ENCODE measurements at places on chromosomes 11 and 22. TPM values are rescaled to one million over a fixed set of nuclear protein-coding genes. Genes with fewer than 3 reads are reported as not detected.

GRCh38 chr11:33722590-33723234 lies 13.5 kb downstream of the CD59 start:
- H3K27ac ChIP-seq, result peak overlapping the region; percentile 50
- no peak overlapping the region for H3K4me3 ChIP-seq
- peak; percentile 71 for DNase-seq

DNA sequence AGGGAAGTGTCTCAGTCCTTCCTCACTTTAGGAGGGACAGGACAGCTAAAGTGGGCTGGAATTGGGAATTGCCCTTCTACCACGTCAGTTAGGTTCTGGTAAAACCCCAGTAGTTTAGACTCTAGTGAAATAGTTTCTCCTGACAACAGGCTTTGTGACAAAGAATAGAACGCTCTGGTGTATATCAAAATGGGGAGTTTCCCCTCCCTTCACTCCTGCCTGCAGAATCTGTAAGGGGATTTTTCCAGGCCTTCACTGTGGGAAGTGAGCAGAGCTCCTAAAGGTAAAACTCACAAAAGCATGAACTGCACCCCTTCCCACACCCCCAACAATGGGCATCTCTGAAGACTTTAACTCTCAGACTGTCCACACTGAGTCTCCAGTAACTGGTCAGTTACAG lies 460.9 kb upstream of the LRRC4C start:
- no peaks in the 10 kb centered on the region for H3K36me3 ChIP-seq
- no peak overlapping the region for H3K4me3 ChIP-seq
- no peak overlapping the region for H3K27ac ChIP-seq
- DNase-seq, result no peak
- H3K27me3 ChIP-seq, result no peaks in the 10 kb centered on the region

GRCh38 chr22:26295563-26296126 lies 126.4 kb downstream of the SEZ6L start:
- no peak overlapping the region for H3K27ac ChIP-seq
- DNase-seq, result no peak
- H3K36me3 ChIP-seq, result no peaks in the 10 kb centered on the region
- no peaks in the 10 kb centered on the region for H3K27me3 ChIP-seq
- peaks cover 13% of the 10 kb centered on the region for H3K4me1 ChIP-seq

- H3K4me1 ChIP-seq, result peaks cover 16% of the 10 kb centered on the region
- H3K4me3 ChIP-seq, result no peak overlapping the region
- peaks cover 11% of the 10 kb centered on the region for H3K36me3 ChIP-seq
- no peaks in the 10 kb centered on the region for H3K27me3 ChIP-seq
- H3K27ac ChIP-seq, result no peak overlapping the region
Measured at GRCh38 chr11:65595131-65595530, 469 bp downstream of the KCNK7 start.

GRCh38 chr11:46001448-46001914 lies 79.0 kb downstream of the LARGE2 start:
- no peak overlapping the region for H3K27ac ChIP-seq
- H3K4me3 ChIP-seq, result no peak overlapping the region
- H3K36me3 ChIP-seq, result no peaks in the 10 kb centered on the region
- H3K4me1 ChIP-seq, result peaks cover 2% of the 10 kb centered on the region

- H3K27ac ChIP-seq, result no peak overlapping the region
- no peak overlapping the region for H3K4me3 ChIP-seq
Measured at GRCh38 chr11:123228496-123229163, 33.6 kb upstream of the CLMP start.

GRCh38 chr11:134393638-134394037 lies 18.4 kb downstream of the B3GAT1 start:
- no peak for DNase-seq
- no peak overlapping the region for H3K4me3 ChIP-seq
- no peaks in the 10 kb centered on the region for H3K4me1 ChIP-seq
- no peak overlapping the region for H3K27ac ChIP-seq

- peaks cover 71% of the 10 kb centered on the region for H3K4me1 ChIP-seq
- H3K36me3 ChIP-seq, result peaks cover 42% of the 10 kb centered on the region
- peak overlapping the region; percentile 74 for H3K4me3 ChIP-seq
- DNase-seq, result no peak
Measured at GRCh38 chr22:26431261-26431995, 2.4 kb downstream of the ASPHD2 start.

GRCh38 chr11:10920875-10921274 lies 63.0 kb upstream of the ZBED5 start:
- peaks cover 2% of the 10 kb centered on the region for H3K4me1 ChIP-seq
- H3K27ac ChIP-seq, result no peak overlapping the region
- DNase-seq, result no peak
- peaks cover 2% of the 10 kb centered on the region for H3K36me3 ChIP-seq

DNA sequence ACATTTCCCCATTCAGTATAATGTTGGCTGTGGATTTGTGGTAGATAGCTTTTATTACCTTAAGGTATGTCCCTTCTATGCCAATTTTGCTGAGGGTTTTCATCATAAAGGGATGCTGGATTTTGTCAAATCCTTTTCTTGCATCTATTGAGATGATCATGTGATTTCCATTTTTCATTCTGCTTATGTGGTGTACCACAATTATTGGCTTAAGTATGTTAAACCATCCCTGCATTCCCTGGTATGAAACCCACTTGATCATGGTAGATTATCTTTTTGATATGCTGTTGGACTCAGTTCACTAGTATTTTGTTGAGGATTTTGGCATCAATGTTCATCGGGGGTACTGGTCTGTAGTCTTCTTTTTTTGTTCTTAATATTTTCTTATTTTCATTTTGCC lies 44.7 kb upstream of the ARHGAP32 start:
- no peak overlapping the region for H3K4me3 ChIP-seq
- H3K27ac ChIP-seq, result no peak overlapping the region
- peaks cover 2% of the 10 kb centered on the region for H3K4me1 ChIP-seq
- DNase-seq, result no peak
- no peaks in the 10 kb centered on the region for H3K27me3 ChIP-seq
- H3K36me3 ChIP-seq, result peaks cover 1% of the 10 kb centered on the region

GRCh38 chr11:33387581-33387980 lies 130.4 kb downstream of the HIPK3 start:
- DNase-seq, result no peak
- no peaks in the 10 kb centered on the region for H3K4me1 ChIP-seq
- no peak overlapping the region for H3K4me3 ChIP-seq
- peaks cover 3% of the 10 kb centered on the region for H3K27me3 ChIP-seq
- no peaks in the 10 kb centered on the region for H3K36me3 ChIP-seq

- no peaks in the 10 kb centered on the region for H3K36me3 ChIP-seq
- H3K27me3 ChIP-seq, result peaks cover 11% of the 10 kb centered on the region
- no peak overlapping the region for H3K27ac ChIP-seq
- peaks cover 3% of the 10 kb centered on the region for H3K4me1 ChIP-seq
- no peak overlapping the region for H3K4me3 ChIP-seq
- no peak for DNase-seq
Measured at GRCh38 chr11:9076661-9077060, 14.7 kb downstream of the SCUBE2 start.

- DNase-seq, result no peak
- H3K27me3 ChIP-seq, result peaks cover 9% of the 10 kb centered on the region
- no peak overlapping the region for H3K27ac ChIP-seq
- H3K4me1 ChIP-seq, result no peaks in the 10 kb centered on the region
- no peaks in the 10 kb centered on the region for H3K36me3 ChIP-seq
Measured at GRCh38 chr22:19710020-19710768, 4.1 kb upstream of the SEPTIN5 start.

DNA sequence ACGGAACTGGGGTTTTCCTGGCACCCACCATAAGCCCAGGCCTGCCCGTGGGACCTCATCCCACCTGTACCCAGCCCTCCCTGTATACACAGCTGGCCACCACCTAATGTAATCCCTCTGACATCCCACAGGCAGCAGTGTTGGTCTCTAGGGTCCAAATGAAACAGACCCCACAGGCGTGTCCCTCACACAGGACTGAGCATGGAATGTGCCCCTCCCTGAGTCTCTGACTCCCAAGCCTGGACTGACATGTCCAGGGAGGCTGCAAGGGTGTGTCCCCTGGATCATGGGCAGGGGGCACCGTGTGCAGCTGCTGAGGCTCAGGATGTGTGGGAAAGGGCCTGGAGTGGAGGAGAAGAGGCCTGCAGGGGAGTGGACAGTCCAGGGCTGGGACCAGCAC lies 50.6 kb upstream of the PPARA start:
- no peaks in the 10 kb centered on the region for H3K36me3 ChIP-seq
- H3K27ac ChIP-seq, result no peak overlapping the region
- H3K27me3 ChIP-seq, result no peaks in the 10 kb centered on the region
- H3K4me1 ChIP-seq, result no peaks in the 10 kb centered on the region

Gene FGF4
- total RNA-seq, result not detected

Gene OSBPL5
- 4.8 TPM for total RNA-seq

Gene NUDT8
- 39.5 TPM for total RNA-seq

Gene CASP5
- not detected for total RNA-seq
